ENCODE measurements at places on chromosomes 6 and 20.

GRCh38 chr6:130366107-130367005, 539 bp downstream of the TMEM200A start:
- peak; percentile 51 for DNase-seq

- DNase-seq, result no peak
Observed at GRCh38 chr20:33332905-33333456, 50.0 kb downstream of the BPIFB1 start.

- no peak for DNase-seq
Observed at GRCh38 chr6:75114806-75115205, 91.0 kb downstream of the COL12A1 start.

- no peak for DNase-seq
Observed at GRCh38 chr20:7926767-7927166, 13.5 kb downstream of the HAO1 start.

GRCh38 chr20:62888406-62888805, 26.8 kb upstream of the TCFL5 start:
- no peak for DNase-seq

- no peak for DNase-seq
Observed at GRCh38 chr6:134809130-134809529, 140.8 kb downstream of the ALDH8A1 start.

GRCh38 chr6:80287607-80288006, 181.1 kb downstream of the BCKDHB start:
- DNase-seq, result no peak

DNA sequence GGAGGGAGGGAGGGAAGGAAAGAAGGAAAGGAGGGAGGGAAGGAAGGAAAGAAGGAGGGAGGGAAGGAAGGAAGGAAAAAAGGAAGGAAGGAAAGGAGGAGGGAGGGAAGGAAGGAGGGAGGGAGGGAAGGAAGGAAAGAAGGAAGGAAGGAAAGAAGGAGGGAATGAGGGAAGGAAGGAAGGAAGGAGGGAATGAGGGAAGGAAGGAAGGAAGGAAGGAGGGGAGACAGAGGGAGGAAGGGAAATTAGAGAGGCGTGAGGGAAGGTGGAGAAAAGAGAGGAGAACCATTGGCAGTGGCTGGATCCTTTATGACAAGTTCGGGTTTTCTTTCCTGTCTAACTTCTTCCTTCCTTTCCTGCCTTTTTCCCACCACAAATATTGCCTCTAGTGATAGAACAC, 22.3 kb upstream of the SUPT3H start:
- DNase-seq, result no peak

- DNase-seq, result no peak
Observed at GRCh38 chr6:43887906-43888683, 118.1 kb downstream of the VEGFA start.

GRCh38 chr6:130187335-130188206, 35.2 kb downstream of the SAMD3 start:
- no peak for DNase-seq

DNA sequence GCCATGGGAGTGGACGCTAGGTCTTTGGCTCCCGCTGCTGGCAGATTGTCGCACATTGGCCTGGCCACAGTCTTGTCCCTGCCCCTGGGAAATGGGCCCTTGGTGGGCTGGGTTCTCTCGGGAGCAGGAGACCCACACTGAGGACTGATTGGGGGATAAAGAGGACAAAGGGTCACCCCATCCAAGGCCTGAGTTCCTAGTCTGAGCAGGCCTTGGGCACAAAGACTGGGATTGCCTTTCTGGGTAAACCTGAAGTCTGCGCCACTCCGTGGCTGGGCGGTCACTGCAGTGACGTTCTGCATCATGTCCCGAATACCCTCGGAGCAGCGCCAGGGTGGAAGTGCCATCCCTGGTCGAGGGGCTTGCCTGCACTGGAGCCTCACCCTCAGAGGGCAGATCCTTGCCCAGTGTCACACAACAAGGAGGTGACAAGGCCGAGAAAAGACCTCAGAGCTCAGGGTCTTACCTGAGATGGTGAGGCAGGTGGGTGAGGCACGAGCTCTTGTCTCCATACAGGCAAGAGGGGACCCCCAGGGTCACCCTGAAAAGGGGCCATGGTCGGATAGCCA, 36.1 kb upstream of the ZBP1 start:
- DNase-seq, result no peak

DNA sequence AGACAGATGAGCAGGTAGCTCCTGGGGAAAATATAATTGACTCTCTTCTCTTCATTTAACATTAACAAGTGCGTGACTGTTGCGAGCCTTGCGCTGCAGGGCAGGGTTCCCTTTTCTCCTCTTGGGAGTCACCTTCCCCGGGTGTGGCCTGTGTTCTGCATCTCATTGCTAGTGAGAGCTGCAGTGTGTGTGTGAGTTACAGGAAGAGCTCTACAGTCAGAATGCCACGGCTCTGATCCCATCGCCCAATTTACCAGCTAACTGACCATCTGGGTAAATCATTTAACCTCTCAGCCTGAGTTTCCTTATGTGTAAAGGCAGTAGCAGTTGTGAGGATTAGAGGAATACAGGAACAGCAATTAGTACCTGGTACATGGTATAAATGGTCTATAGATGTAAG, 106.8 kb upstream of the NUP153 start:
- no peak for DNase-seq

DNA sequence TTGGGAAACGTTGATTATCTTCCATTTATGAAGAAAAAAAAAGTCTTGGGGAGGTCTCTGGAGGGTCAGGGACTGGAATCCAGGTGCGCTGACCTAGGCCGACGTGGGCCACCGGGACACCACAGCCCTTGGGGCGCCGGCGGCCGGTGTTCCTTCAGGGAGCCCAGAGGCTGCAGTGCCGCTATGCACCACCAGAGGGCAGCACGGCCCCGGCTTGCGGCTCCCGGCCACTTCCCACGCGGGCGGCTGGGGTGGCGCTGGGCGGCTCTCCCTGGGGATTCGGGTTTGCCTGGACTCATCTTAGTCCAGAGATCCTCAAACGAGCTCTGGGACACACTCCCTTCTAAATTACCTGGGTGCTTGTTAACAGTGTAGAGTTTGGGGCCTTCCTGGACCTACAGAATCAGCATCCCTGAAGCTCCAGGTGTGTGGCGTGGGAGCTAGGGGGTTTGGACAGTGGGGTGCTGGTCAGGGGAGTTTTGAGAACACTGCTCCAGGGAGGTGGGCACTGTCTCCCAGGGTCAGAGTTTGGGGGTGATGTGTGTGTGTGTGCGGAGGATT, 23.0 kb upstream of the GTSF1L start:
- peak; percentile 85 for DNase-seq

DNA sequence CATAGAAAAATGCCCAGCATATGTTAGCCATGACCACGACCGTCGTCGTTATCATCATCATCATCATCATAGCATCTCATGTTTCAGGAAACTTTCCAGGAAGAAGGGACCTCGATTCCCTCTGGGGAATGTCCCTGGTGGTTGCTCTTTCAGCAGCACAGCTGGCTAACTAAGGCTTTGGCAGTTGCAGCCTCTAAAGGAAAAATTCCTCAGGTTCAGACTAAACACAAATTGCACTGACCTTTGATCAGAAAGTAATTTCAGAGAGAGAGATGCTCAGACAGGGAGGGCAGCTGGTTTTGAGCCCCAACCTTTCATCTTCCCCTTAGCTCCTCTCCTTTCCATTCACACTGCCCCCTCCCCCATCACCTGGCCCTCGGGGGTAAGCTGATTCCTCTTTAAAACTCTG, 5.6 kb upstream of the CFB start:
- no peak for DNase-seq

GRCh38 chr20:39853636-39854035, 835.4 kb downstream of the MAFB start:
- no peak for DNase-seq

DNA sequence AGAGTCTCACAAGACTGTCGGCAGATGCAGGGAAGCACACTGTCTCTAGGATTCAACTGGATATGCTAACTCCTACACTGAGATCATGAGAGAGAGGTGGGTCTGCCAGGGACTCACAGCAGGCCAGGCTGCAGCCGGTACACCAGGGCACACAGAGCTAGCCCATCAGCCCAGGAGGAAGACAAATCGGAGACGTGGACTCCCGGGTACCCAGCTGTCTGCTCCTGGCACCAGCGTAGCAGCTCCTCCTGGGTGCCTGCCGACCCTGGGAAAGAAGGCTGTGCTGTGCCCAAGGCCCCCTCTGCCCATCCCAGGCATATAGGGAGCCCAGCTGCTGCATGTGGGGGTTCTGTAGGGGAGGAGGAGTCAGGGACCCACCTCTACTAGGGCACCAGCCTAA, 7.0 kb downstream of the MICAL1 start:
- DNase-seq, result no peak

DNA sequence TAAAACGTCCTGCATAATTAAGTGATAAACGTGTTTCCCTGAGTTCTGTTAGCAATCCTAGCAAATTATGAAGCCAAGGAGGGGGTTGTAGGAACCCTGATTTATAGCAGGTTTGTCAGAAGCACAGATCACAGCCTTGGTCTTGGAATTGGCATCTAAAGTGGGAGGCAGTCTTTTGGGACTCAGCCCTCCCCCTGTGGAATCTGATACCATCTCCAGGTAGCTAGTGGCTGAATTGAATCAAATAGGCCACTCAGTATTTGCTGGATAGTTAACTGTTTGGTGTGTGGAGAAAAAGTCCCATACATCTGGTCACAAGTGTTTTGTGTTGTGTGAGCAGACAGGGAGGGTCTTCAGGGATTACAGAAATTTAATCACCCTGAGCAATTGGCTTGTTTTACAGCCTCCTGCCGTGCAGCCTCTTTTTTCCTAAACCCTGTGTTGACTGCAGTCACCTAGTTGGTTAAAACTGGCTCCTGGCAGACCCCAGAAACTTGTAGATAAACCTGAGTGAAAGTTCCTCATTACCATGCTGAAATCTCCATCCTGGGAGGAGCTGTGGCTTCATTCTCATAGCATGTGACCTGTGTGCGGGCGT, 19.0 kb upstream of the KIFC1 start:
- no peak for DNase-seq

- no peak for DNase-seq
Observed at GRCh38 chr6:11586536-11586935, 49.0 kb downstream of the TMEM170B start.

- no peak for DNase-seq
Observed at GRCh38 chr20:40802886-40803285, 113.8 kb upstream of the MAFB start.

- DNase-seq, result no peak
Observed at GRCh38 chr6:132731086-132731485, 17.2 kb upstream of the VNN1 start.

DNA sequence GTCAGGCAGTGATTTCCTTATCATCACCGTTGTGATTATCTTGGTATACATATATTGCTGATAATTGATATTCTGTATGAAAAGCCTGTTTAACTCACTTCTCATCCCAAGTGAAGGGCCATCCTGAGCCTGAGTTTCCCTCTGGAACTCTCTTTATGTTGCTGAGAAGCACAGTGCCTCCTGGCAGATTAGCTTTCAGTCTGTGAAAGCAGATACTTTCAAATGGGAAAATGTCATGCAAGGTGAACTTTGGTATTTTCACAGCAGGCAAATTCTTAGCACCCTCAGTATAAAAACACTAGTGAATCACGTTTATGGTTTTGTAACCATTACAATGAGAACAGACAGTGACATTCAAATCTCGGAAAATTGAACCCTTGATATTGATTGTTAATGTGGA, 151.6 kb downstream of the PRIM2 start:
- DNase-seq, result no peak

DNA sequence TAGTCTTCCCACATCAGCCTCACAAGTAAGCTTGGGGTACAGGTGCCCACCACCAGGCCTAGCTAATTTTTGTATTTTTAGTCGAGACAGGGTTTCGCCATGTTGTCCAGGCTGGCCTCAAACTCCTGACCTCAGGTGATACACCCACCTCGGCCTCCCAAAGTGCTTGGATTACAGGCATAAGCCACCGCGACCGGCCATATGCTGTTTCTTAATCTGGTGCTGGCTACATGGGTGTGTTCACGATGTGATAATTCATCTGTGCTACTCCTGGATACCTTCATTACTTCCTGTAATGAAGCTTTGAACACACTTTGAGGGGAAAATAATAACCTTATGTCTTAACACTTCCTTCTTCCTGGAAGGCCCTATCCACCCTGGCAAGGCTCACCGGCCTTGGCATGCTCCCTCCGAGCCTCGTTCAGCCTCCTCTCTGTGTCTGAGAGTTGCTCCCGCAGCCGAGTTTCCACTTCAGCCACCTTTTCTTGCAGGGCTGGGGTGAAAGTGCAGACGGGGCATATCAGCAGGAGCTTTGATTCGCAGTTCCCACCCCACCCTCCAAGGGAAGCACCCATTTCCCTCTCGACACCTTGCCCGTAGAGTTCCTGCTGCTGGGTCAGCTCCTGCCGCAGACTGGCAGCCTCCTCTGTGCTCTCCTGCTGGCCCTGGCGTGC, 5.6 kb upstream of the PSORS1C2 start:
- no peak for DNase-seq

DNA sequence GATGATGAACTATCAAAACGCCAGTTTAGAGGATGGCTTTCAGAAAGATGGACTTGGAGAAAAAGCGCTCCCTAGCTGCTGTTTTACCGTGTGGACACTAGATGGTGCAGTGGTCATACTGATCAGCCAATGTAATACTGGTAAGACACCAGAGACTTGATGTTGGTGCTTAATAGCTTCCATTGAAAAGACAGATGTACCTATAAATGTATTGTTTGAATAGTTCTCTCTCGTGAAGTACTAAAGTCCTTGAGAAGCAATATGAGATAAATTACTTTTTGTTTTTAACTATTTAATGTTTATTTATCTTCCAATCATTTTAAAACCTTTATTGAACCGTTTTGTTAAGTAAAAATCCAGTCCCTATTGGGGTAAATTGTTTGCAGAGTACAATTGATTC, 63.9 kb upstream of the FUCA2 start:
- peak; percentile 56 for DNase-seq

DNA sequence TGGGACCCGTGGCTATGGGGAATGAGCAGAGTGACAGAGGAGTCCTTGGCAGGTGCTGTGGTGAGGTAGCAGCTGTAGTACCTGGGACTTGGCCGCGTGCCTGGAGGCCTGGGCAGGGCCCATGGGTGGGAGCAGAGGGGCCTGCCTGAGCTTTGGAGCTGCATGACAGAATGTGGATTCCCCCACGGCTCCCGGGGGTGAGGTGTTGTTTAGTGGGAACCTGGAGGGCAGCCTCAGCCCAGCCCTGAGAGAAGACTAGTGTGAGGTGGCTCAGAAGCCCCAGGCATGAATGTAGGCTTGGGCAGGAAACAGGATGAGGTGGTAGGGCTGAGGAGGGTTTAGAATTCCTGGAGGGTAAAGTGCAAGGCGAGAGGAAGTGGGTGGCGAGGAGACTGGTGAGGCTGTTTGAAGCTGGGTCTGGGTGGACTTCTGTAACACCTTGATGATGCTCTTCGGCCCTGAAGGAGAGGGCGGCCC, 86.5 kb upstream of the SCP2D1 start:
- no peak for DNase-seq

DNA sequence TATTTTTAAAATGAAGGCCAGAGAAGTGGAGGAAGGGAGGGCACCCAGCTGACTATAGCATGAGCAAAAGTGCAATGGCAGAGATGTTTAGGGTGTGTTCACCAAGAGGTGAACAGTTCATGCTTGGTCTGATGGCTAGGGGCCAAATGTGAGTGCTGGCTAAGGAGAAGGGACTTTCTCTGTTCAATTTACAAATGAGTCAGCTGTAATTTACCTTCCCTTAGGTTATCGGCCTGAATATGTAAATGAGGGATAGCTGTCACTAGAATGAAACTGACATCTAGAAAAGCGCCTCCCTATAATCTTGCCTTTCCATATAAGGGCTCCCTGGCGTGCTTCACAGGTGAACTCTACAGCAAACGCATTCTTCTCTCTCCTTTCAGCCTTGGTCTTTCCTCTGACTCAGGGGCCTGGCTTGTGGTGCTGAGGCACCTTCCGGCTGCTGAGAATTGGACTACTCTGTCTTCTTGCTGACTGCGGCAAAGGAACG, 114.7 kb upstream of the BACH2 start:
- DNase-seq, result peak; percentile 73
